ENCODE measurements at places on chromosomes 7 and 10. TPM values are rescaled to one million over a fixed set of nuclear protein-coding genes. Genes with fewer than 3 reads are reported as not detected.

NUTM2B gene
- total RNA-seq: 2.6 TPM

ZSCAN25 gene
- total RNA-seq: 57.8 TPM

PAX4 gene
- total RNA-seq: not detected

TSPAN33 gene
- total RNA-seq: 13.3 TPM

PTER gene
- total RNA-seq: 19.6 TPM

RBM33 gene
- 173 TPM for total RNA-seq

GIMAP6 gene
- total RNA-seq: 216 TPM

PAPOLB gene
- not detected for total RNA-seq

FGFBP3 gene
- total RNA-seq: 10.2 TPM

CTBP2 gene
- total RNA-seq: 0.33 TPM

C10orf95 gene
- 0.52 TPM for total RNA-seq

ACTR3C gene
- total RNA-seq: 12.8 TPM

C1GALT1 gene
- total RNA-seq: 65.4 TPM

LAMB4 gene
- total RNA-seq: 0.27 TPM

SPDYE11 gene
- not detected for total RNA-seq

TAS2R41 gene
- total RNA-seq: not detected

CCDC136 gene
- total RNA-seq: 16.5 TPM

GATA3 gene
- total RNA-seq: 23.9 TPM

CHRM2 gene
- not detected for total RNA-seq

NYAP1 gene
- total RNA-seq: not detected

OR2A5 gene
- not detected for total RNA-seq

RAB19 gene
- total RNA-seq: 5.4 TPM

CD36 gene
- total RNA-seq: 2.8 TPM

NET1 gene
- 26.9 TPM for total RNA-seq

ANKRD30A gene
- not detected for total RNA-seq

CDC14C gene
- total RNA-seq: not detected
